ENCODE measurements at places on chromosomes 5 and 9. TPM values are rescaled to one million over a fixed set of nuclear protein-coding genes. Genes with fewer than 3 reads are reported as not detected.

The GZMA gene
- total RNA-seq: not detected

The DMRT3 gene
- not detected for total RNA-seq

The CDH9 gene
- total RNA-seq: not detected

The ADRB2 gene
- 68.8 TPM for total RNA-seq

The KIF24 gene
- total RNA-seq: 0.98 TPM

The NMUR2 gene
- total RNA-seq: not detected

The UBAC1 gene
- total RNA-seq: 88.5 TPM

- no peaks in the 10 kb centered on the region for H3K36me3 ChIP-seq
- DNase-seq: no peak
- no peaks in the 10 kb centered on the region for H3K4me1 ChIP-seq
- H3K27me3 ChIP-seq: no peaks in the 10 kb centered on the region
These were observed 29.6 kb downstream of the SPRY4 start for GRCh38 chr5:142295084-142295758.

- DNase-seq: no peak
- no peak overlapping the region for H3K27ac ChIP-seq
- H3K27me3 ChIP-seq: no peaks in the 10 kb centered on the region
- H3K36me3 ChIP-seq: no peaks in the 10 kb centered on the region
- no peak overlapping the region for H3K4me3 ChIP-seq
These were observed 443.5 kb upstream of the CDH6 start for GRCh38 chr5:30749971-30750370.

DNA sequence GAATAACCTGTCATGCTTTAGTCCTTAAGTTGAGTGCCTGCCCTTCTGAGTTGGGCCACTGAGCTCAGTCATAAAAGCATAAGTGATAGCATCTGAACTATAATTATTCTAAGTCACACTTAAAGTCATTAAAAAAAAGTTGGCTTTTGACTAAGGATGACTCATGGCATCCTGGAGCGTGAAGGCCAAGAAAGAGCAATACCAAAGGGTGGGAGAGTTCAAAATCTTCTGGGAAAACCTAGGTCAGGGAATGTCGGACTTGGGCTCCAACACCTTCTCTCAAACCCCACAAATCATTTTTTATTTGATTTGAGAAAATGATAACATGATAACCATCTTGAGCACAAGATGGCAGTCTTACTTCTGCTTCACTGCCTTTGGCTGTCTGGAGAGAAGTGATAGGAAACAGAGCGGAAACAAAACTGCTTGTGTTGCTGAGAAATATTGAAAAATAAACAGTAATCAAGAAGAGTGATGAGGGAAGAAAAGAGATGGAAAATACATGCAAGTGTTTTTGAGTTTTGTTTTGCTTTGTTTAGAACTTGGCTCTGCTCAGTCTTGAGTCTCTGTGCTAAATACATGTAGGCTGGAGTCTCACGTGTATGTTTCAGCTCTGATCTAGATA lies 16.9 kb upstream of the NTRK2 start:
- H3K36me3 ChIP-seq: no peaks in the 10 kb centered on the region
- no peak overlapping the region for H3K27ac ChIP-seq
- DNase-seq: no peak
- H3K4me3 ChIP-seq: no peak overlapping the region

GRCh38 chr5:93431250-93431649 lies 149.8 kb downstream of the NR2F1-AS1 start:
- H3K36me3 ChIP-seq: no peaks in the 10 kb centered on the region
- H3K27ac ChIP-seq: no peak overlapping the region
- DNase-seq: no peak
- H3K27me3 ChIP-seq: no peaks in the 10 kb centered on the region
- H3K4me1 ChIP-seq: no peaks in the 10 kb centered on the region

- no peaks in the 10 kb centered on the region for H3K36me3 ChIP-seq
- no peak overlapping the region for H3K27ac ChIP-seq
- no peaks in the 10 kb centered on the region for H3K27me3 ChIP-seq
- no peaks in the 10 kb centered on the region for H3K4me1 ChIP-seq
- no peak overlapping the region for H3K4me3 ChIP-seq
- DNase-seq: no peak
These were observed 219.9 kb upstream of the GAS1 start for GRCh38 chr9:87167161-87167560.

DNA sequence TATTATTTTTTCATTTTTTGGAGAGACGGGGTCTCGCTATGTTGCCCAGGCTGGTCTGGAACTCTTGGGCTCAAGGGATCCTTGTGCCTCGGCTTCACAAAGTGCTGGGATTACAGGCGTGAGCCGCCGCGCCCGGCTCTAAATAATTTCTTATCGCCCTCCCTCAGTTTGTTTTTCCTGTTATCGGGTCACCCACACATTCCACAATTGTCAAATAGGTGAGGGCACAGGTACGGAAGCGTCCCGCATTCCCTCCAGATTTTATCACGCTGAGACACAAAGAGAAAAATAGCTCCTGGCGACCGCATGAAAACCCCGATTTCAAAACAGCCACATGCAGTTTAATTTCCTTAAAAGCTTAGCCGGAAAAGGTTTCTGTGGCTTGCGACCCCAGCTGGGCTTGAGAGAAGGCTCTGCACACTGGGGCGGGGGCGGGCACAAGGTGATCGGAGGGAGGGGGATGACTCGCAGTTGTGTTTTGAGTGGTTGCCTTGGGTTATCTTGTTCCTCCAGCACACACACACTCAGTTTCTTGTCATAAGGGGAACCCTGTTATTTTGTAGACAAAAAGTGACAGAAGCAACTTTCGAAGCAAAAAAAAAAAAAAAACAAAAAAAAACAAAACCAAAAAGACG lies 717 bp upstream of the IQGAP2 start:
- no peaks in the 10 kb centered on the region for H3K36me3 ChIP-seq
- peak; percentile 70 for DNase-seq
- H3K27ac ChIP-seq: peak overlapping the region; percentile 84
- peaks cover 4% of the 10 kb centered on the region for H3K27me3 ChIP-seq
- peak overlapping the region; percentile 70 for H3K4me3 ChIP-seq

DNA sequence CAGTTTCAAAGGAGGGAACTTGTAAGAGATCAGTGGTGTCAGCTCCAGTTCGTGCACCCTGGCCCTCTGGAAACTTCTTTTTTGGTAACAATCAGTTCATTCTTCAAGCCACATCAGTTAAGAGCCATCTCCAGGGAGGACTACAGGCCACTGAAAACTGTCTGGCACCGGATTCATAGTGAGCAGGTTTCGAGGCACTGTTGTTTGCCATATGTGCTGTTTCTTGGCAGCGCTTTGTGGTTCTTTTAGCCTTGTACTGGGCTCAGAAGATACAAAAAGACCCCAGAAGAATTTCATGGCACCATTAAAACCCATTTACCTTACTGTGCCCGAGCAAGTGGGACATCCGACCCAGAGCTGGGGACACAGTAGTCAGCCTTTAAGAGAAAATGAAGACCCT lies 68.5 kb downstream of the OTULIN start:
- H3K27me3 ChIP-seq: no peaks in the 10 kb centered on the region
- no peak for DNase-seq
- H3K27ac ChIP-seq: no peak overlapping the region
- no peaks in the 10 kb centered on the region for H3K4me1 ChIP-seq

DNA sequence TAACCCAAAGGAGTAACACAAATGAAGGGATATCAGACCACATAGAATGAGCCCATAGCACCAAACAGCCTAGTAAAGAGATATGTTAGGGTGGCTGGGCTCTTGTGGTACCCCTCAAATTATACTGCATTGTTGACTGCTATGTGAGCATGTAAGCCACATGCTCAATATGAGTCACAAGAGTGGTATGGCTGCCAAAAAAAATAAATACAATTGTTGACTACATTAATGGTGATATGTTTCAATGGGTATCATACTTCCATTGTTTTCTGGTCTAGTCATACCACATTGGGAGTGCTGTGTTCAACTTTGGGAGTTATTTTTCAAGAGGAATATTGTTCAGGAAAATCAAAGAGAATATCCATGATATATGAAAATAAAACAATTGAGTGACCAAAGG lies 162.4 kb upstream of the PIK3R1 start:
- DNase-seq: no peak
- no peak overlapping the region for H3K4me3 ChIP-seq
- peaks cover 6% of the 10 kb centered on the region for H3K4me1 ChIP-seq
- H3K36me3 ChIP-seq: no peaks in the 10 kb centered on the region
- no peak overlapping the region for H3K27ac ChIP-seq

- no peak overlapping the region for H3K27ac ChIP-seq
- DNase-seq: no peak
- H3K27me3 ChIP-seq: no peaks in the 10 kb centered on the region
- H3K36me3 ChIP-seq: no peaks in the 10 kb centered on the region
- H3K4me3 ChIP-seq: no peak overlapping the region
These were observed 196.9 kb downstream of the MAST4 start for GRCh38 chr5:66793049-66793448.
